ENCODE measurements at places on chromosomes 7 and 10. TPM values are rescaled to one million over a fixed set of nuclear protein-coding genes. Genes with fewer than 3 reads are reported as not detected.

DNA sequence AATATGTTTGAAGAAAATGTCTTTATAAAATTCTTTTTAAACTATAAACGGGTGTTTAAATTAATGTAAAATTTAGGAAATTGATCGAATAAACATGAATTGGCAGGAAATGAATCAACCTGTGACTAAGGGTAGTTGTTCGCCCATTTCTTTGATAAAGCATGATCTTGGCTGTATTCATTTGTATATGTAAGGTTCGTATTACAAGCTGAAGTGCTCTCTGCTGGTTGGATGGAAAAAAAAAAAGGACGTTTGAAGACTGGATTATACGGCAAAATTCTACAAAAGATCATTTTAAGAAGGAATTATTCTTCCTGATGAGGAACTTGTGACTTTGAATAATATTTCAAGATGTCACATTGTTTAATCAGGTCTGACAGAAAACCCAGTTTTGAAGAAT, 185.4 kb upstream of the ANK3 start:
- no peaks in the 10 kb centered on the region for H3K27me3 ChIP-seq
- DNase-seq: no peak
- no peaks in the 10 kb centered on the region for H3K36me3 ChIP-seq
- 0 out of 2 replicates have a peak, but pooled peaks cover 5% of the 10 kb centered on the region for H3K4me1 ChIP-seq

DNA sequence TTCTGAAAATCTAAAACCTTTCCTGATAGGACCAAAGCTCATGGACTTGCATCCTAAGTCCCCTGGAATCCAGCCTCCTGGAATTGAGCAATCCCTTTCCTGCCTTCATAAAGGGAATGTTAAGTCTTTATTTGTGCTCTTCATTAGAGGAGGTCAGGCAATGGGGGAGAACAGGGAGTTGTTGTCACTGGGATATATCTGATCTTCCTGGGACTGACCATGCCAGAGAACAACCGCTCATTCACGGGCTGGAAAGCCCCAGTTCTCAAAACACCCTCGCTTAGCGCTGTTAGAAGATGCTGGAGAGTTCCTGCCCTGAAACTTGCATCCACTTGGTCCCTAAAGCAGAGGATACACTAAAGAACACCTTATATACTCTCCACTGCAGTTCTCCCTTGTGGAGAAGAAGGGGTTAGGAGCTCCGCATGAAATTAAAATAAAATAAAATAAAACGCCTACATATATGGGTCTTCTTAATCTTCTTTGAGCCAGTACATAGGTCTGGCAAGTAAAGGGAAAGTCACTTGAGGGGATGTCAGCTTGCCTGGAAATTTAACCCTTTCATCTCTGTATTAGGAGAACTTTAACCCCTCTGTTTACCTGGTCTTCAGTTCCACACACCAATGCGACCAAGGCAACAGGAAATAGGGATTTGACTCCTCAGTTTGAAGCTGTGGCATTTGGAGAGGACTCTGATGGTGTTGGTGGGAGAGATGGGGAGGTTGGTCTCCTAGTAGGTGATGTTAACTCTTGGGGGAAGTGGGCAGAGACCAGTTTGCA, 1.2 kb downstream of the SORCS1 start:
- no peaks in the 10 kb centered on the region for H3K36me3 ChIP-seq
- no peak overlapping the region for H3K4me3 ChIP-seq
- no peaks in the 10 kb centered on the region for H3K27me3 ChIP-seq
- DNase-seq: no peak
- H3K4me1 ChIP-seq: no peaks in the 10 kb centered on the region
- H3K27ac ChIP-seq: no peak overlapping the region

- H3K27ac ChIP-seq: no peak overlapping the region
- no peaks in the 10 kb centered on the region for H3K36me3 ChIP-seq
- no peak overlapping the region for H3K4me3 ChIP-seq
Observed at GRCh38 chr10:45052700-45053099, 52.0 kb downstream of the ZNF22 start.

- no peak overlapping the region for H3K4me3 ChIP-seq
- DNase-seq: no peak
- H3K36me3 ChIP-seq: no peaks in the 10 kb centered on the region
- H3K4me1 ChIP-seq: peaks cover 23% of the 10 kb centered on the region
Observed at GRCh38 chr10:44280226-44281014, 104.5 kb downstream of the CXCL12 start.

Gene CFTR
- not detected for total RNA-seq

Gene VIM
- 0.54 TPM for total RNA-seq

Gene GJD4
- not detected for total RNA-seq

DNA sequence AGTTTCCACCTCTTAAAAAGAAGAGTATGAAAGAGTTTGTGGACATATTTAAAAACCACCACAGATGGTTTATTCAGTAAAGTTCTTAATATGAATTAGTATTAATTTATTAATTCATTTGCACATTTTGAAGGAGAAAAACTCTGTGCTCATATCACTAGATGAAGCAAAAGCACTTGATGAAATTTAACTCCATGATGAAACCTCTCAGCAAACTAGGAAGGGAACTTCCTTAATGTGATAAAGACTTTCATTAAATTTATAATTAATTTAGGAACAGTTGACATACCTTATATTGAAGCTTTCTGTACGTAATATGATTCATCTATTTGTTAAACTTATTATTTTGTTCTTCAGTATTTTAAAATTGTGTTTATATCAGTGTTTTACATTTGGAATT, 99.4 kb downstream of the MMRN2 start:
- H3K4me1 ChIP-seq: no peaks in the 10 kb centered on the region
- H3K27me3 ChIP-seq: no peaks in the 10 kb centered on the region
- no peaks in the 10 kb centered on the region for H3K36me3 ChIP-seq
- DNase-seq: no peak
- no peak overlapping the region for H3K4me3 ChIP-seq
- no peak overlapping the region for H3K27ac ChIP-seq

DNA sequence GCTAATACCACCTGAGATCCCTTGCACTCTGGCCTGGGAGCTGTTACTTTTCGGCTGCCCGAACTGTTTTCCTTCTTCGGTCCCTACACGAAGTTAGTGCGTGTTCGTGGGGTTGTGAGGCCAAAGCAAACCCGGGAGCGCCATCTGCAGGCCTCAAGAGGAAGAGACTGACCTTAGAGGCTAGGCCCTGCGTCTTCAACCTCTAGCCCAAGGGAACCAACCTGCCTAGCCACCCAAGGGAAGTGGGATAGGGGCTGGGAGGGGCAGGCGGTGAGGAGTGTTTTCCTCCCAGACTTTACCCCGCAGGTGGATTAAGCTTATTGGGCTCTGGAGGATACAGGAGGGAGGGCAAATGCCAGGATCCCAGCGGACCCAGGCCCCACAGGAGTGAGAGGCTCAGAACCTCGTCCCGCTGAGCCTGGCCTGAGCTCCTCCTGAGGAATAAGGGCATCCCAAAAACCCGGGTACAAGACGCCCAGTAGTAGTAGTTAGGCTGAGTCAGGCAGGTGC, 1.7 kb upstream of the PAX2 start:
- H3K27ac ChIP-seq: no peak overlapping the region
- no peaks in the 10 kb centered on the region for H3K27me3 ChIP-seq
- no peaks in the 10 kb centered on the region for H3K4me1 ChIP-seq
- no peak overlapping the region for H3K4me3 ChIP-seq

Gene ACTA2
- 1.3 TPM for total RNA-seq

DNA sequence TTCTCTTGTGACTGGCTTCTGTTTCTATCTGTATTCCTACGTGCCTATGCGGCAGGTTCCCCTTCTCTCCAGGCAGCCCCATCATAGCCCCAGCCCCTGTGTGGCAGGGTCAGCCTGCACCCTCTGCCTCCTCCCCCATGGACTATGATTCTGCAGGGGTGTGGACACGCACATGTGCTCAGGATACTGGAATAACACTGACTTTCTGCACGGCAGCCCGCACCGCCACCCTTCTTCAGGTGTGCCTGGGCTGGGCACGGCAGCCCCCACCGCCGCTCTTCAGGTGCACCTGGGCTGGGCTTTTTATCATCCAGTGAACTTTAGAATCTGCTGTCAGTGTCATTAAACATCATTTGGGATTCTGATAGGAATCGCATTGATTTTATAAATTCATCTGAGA, 202.6 kb upstream of the PPP2R2D start:
- no peaks in the 10 kb centered on the region for H3K27me3 ChIP-seq
- H3K27ac ChIP-seq: no peak overlapping the region
- DNase-seq: no peak
- H3K36me3 ChIP-seq: no peaks in the 10 kb centered on the region
- no peak overlapping the region for H3K4me3 ChIP-seq
- no peaks in the 10 kb centered on the region for H3K4me1 ChIP-seq

DNA sequence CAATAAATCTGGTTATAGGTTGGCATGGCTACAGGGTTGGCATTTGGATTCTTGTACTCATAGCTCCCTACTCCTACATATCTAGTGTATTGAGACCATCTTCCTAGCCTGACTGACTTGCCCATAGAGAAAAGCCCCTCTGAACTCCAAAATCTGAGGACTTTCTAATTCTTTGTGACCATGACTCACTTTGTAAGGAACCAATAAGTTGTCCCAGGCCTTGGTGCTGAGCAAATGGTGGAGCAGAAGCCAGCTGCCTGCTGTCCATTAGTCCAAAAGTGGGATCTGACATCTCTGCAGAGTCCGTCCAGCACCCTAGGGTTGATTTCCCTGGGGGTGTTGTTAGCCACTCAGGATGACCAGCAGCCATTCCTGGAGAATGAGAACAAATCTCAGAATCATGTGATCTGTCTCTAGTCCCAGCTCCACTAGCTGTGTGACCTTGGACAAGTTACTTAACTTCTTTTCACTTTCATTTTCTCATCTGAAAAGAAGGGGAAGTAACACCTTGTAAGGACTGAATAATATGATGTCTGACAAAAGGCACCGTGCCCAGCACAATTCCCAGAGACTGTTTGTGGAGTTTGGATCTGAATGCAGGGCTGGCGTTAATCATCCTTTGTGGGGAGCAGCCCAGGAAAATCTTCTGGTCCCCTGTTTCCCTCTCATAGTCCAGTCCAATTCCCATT, 44.1 kb downstream of the MTURN start:
- H3K4me1 ChIP-seq: peaks cover 79% of the 10 kb centered on the region
- H3K36me3 ChIP-seq: no peaks in the 10 kb centered on the region
- peak; percentile 81 for DNase-seq
- no peaks in the 10 kb centered on the region for H3K27me3 ChIP-seq
- peak overlapping the region; percentile 52 for H3K4me3 ChIP-seq

Gene CADPS2
- total RNA-seq: not detected

Gene C7orf57
- total RNA-seq: not detected

GRCh38 chr10:118584181-118584954, 11.1 kb downstream of the PRLHR start:
- H3K27ac ChIP-seq: no peak overlapping the region
- no peak overlapping the region for H3K4me3 ChIP-seq
- DNase-seq: no peak
- no peaks in the 10 kb centered on the region for H3K36me3 ChIP-seq
- H3K4me1 ChIP-seq: no peaks in the 10 kb centered on the region

- no peak overlapping the region for H3K27ac ChIP-seq
- no peak for DNase-seq
Observed at GRCh38 chr10:61029411-61029810, 85.4 kb upstream of the RHOBTB1 start.

GRCh38 chr7:129851174-129851573, 101.6 kb downstream of the UBE2H start:
- no peak overlapping the region for H3K4me3 ChIP-seq
- DNase-seq: no peak
- no peaks in the 10 kb centered on the region for H3K4me1 ChIP-seq
- H3K27ac ChIP-seq: no peak overlapping the region
- H3K36me3 ChIP-seq: no peaks in the 10 kb centered on the region

GRCh38 chr7:47147213-47147631, 434.7 kb downstream of the TNS3 start:
- DNase-seq: no peak
- no peak overlapping the region for H3K27ac ChIP-seq
- H3K27me3 ChIP-seq: no peaks in the 10 kb centered on the region
- no peak overlapping the region for H3K4me3 ChIP-seq
- H3K4me1 ChIP-seq: 0 out of 2 replicates have a peak, but pooled peaks cover 4% of the 10 kb centered on the region

Gene CDK14
- total RNA-seq: 100 TPM

Gene PRLHR
- not detected for total RNA-seq

- no peaks in the 10 kb centered on the region for H3K4me1 ChIP-seq
- H3K4me3 ChIP-seq: no peak overlapping the region
- no peaks in the 10 kb centered on the region for H3K27me3 ChIP-seq
- DNase-seq: no peak
- H3K27ac ChIP-seq: no peak overlapping the region
- H3K36me3 ChIP-seq: no peaks in the 10 kb centered on the region
Observed at GRCh38 chr7:12594122-12594897, 23.8 kb downstream of the SCIN start.

GRCh38 chr7:39696631-39697030, 73.3 kb downstream of the RALA start:
- H3K4me3 ChIP-seq: no peak overlapping the region
- H3K4me1 ChIP-seq: no peaks in the 10 kb centered on the region
- H3K27ac ChIP-seq: no peak overlapping the region
- no peaks in the 10 kb centered on the region for H3K27me3 ChIP-seq
- H3K36me3 ChIP-seq: peaks cover 23% of the 10 kb centered on the region

GRCh38 chr10:132570771-132571649, 33.4 kb downstream of the INPP5A start:
- no peaks in the 10 kb centered on the region for H3K36me3 ChIP-seq
- H3K4me3 ChIP-seq: peak overlapping the region; percentile 62
- no peaks in the 10 kb centered on the region for H3K27me3 ChIP-seq
- DNase-seq: peak; percentile 98

GRCh38 chr10:2837674-2838073, 229.7 kb upstream of the PFKP start:
- no peaks in the 10 kb centered on the region for H3K36me3 ChIP-seq
- no peaks in the 10 kb centered on the region for H3K27me3 ChIP-seq
- H3K4me3 ChIP-seq: no peak overlapping the region
- no peak overlapping the region for H3K27ac ChIP-seq
- DNase-seq: no peak
- peaks cover 18% of the 10 kb centered on the region for H3K4me1 ChIP-seq

Gene SPDYE9
- not detected for total RNA-seq

Gene LBX1
- not detected for total RNA-seq

Gene FKBP6
- not detected for total RNA-seq

DNA sequence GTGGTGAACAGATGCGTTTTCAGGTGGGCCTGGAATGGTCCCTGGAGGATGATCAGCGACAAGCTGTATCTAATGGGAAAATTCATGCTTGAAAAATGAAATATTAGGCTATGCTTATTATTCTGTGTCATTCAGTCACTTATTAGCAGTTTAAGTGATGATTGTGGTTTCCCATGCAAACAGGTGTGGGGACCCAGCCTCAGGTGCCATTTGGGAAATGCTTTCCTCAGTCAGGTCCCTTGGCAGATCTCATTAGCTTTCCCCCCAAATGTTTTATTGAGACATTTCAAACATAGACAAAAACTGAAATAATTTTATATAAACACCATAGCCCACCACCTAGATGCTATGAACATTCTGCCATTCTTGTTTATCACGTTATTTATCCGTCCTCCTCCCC, 411 bp upstream of the SNX10 start:
- H3K4me3 ChIP-seq: peak overlapping the region; percentile 92
- H3K4me1 ChIP-seq: peaks cover 36% of the 10 kb centered on the region
- no peaks in the 10 kb centered on the region for H3K36me3 ChIP-seq
- no peaks in the 10 kb centered on the region for H3K27me3 ChIP-seq

GRCh38 chr7:151884312-151885201, 7.6 kb upstream of the PRKAG2 start:
- H3K27ac ChIP-seq: no peak overlapping the region
- peak; percentile 43 for DNase-seq
- H3K27me3 ChIP-seq: no peaks in the 10 kb centered on the region
- H3K4me3 ChIP-seq: no peak overlapping the region
- H3K36me3 ChIP-seq: no peaks in the 10 kb centered on the region
- peaks cover 23% of the 10 kb centered on the region for H3K4me1 ChIP-seq

Gene KEL
- total RNA-seq: 0.36 TPM

All from Karpas-422 (cell line).